ENCODE measurements at places on chromosomes 5 and 9. TPM values are rescaled to one million over a fixed set of nuclear protein-coding genes. Genes with fewer than 3 reads are reported as not detected.

DNA sequence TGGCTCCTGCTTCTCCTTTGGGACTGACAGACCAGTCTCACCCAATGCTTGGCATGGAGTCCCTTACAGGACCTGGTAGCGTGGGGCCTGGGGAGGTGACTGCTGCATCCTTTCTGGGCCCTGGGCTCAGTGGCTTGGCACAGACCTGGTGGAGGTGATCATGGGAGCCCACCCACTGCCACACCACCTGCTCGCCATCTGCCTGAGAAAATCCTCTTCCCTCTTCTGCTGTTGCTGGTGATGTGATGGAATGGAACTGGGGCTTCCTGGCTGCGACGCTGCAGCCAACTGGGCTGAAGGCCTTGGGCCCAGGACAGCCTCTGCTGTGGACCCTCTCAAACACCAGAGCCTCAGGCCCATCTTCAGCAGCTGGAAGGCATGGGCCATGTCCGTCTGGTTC lies 122.5 kb upstream of the PANK3 start:
- DNase-seq: no peak

TLX3 gene
- not detected for total RNA-seq

BTNL9 gene
- not detected for total RNA-seq

DNA sequence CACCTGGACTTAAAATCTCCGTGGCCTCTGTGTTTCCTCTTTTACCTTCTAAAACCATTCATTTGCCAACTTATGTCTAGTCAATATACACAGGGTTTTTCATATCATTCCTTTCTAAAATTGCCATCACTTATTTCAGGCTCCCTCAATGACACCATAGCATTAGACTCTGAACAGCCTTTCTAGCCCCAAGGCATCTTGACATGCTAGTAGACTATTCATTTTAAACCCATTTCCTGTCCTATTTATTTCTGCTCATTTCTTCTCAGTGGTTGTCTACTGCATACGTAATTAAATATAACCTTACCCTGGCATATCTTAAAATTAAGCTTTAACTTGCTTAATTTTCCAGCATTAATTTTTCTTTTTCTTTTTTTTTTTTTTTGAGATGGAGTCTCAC lies 83.2 kb downstream of the PHAX start:
- peak; percentile 51 for DNase-seq

GRCh38 chr5:78550891-78551290 lies 97.7 kb downstream of the LHFPL2 start:
- DNase-seq: peak; percentile 62

- no peak for DNase-seq
Measured at GRCh38 chr5:98564836-98565235, 208.6 kb upstream of the RGMB start.

IL13 gene
- total RNA-seq: not detected

MCTP1 gene
- total RNA-seq: 0.02 TPM

PTPRD gene
- not detected for total RNA-seq

DNA sequence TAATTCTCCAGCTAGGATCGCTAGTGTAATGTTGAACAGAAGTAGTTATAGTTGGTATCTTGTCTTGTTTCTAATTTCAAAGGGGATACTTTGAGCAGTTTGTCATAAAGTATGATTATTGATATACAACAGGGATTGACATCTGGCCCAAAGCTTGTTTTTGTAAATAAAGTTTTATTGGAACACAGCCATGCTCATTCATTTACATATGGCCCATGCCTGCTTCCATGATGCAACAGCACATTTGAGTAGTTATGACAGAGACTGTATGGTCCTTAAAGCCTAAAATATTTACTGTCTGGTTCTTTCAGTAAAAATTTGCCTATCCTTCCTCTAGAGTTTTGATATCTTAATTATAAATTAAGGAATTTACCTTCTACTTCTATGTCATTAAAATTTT lies 69.8 kb downstream of the RPS6 start:
- no peak for DNase-seq

- no peak for DNase-seq
Measured at GRCh38 chr5:140576776-140577201, 12.2 kb downstream of the SLC35A4 start.

GRCh38 chr5:67393211-67393610 lies 196.6 kb upstream of the CD180 start:
- DNase-seq: no peak

GRCh38 chr5:181136361-181136955 lies 5.5 kb upstream of the OR2V1 start:
- DNase-seq: no peak

- DNase-seq: peak; percentile 8
Measured at GRCh38 chr9:71830929-71831328, 62.6 kb upstream of the CEMIP2 start.

- DNase-seq: no peak
Measured at GRCh38 chr5:108743319-108743718, 4.4 kb upstream of the FER start.

ZNF354C gene
- 0.32 TPM for total RNA-seq

PTGES gene
- 1.0 TPM for total RNA-seq

SMIM3 gene
- 73.1 TPM for total RNA-seq

DNA sequence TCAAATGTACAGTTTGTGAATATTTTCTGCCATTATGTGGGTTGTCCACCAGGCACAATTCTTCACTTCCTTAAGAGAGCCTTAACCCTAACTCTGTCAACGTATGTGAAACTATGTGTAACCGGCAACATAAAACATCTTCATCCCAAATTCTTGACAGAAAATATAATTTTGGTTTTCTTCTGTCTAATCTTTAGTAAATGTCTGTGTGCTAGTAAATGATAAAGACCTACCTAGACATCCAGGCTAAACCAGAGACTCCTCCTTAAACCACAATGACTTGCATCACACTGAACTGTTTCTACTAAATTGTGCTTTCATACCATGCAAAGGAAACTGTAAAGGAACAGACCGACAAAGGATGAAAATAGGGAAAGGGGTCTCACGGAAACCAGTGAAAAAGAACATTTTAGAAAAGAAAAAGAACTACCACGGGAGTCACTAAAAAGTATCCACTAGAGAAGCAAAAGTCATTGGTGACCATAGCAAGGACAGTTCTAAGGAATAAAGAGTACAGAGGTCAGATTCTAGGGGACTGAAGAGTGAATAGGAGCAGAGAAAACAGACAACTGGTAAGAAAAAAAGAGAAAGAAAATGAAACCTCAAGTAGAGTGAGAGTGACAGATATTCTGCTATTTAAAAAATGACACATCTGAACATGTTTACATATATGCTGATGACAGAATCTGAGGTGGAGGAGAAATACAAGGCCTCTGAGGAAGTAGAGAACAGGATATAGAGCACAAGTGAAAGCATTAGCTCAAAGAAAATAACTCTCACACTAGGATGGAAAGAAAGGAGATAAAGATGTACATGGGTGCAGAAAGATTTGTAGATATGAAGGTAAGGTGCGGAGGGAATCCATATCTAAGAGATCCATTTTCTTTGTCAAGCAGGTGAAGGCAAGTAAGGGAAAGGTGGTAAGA lies 49.4 kb downstream of the FNIP1 start:
- DNase-seq: peak; percentile 48

ADRA1B gene
- total RNA-seq: 1.8 TPM
